ENCODE measurements at places on chromosomes 4 and X.

- no peak for DNase-seq
Observed at GRCh38 chr4:154417373-154417673, 74.3 kb downstream of the DCHS2 start.

- peak; percentile 42 for DNase-seq
Observed at GRCh38 chrX:40996886-40997530, 88.2 kb upstream of the USP9X start.

- no peak for DNase-seq
Observed at GRCh38 chr4:156237231-156237630, 283.6 kb upstream of the CTSO start.

GRCh38 chr4:132076829-132077228, 1072.3 kb upstream of the PCDH10 start:
- no peak for DNase-seq

- DNase-seq: no peak
Observed at GRCh38 chr4:111362941-111363361, 740.1 kb upstream of the PITX2 start.

- no peak for DNase-seq
Observed at GRCh38 chr4:1211891-1212545, 36.9 kb downstream of the CTBP1 start.

- no peak for DNase-seq
Observed at GRCh38 chr4:173202395-173202794, 33.8 kb downstream of the GALNT7 start.

- no peak for DNase-seq
Observed at GRCh38 chr4:78024085-78024484, 33.0 kb upstream of the FRAS1 start.

Measured in hematopoietic multipotent progenitor cell treated with erythropoietin and hydrocortisone succinate and interleukin-3 and kit ligand, for 17 days (in vitro differentiated cells).